C1 segment of cervical spinal cord (tissue), 14 donors: ENCODE measurements at places on chromosomes 7 and 10.

DNA sequence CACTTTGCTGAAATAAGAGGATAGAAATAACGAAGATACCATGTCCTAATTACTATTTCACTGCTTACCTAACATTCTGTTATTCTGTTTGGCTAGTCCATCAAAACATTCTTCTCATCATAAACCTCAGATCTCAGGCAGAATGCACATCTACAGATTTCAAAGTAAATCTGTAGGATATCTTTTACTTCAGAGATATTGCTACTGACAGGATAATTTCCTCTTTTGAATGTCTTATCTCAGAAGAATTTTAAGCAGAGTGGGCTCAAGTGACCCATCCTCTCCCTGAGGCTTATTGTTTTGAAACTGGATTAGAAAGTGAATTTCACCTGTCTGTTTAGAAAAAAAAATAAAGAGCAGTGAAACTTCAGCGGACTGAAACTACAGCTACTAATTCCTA lies 83.6 kb downstream of the SEMA3C start:
- no peak for DNase-seq

GRCh38 chr7:25381818-25382589 lies 153.7 kb upstream of the NPVF start:
- DNase-seq, result no peak

GRCh38 chr10:129955601-129956285 lies 8.3 kb downstream of the EBF3 start:
- DNase-seq, result no peak

DNA sequence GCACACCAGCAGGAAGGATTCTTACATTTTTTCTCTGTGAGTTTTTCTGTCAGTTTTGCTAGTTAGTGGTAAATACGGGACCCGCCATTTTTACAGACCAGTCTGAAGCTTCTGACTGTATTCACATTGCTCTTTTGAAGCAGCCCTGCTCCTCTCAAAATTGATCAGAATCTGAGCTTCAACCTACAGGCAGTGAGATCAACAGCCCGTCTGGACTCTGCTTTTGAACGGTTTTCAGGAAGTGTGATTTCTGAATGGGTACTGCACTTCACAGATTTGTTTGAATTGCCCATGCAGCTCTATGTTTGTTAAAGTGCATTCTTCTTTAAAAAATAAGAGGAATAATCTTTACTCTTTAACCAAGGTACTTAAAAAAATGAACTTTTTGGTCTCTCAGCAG lies 8.9 kb downstream of the PURB start:
- no peak for DNase-seq

- DNase-seq, result no peak
These were observed 65.6 kb downstream of the ZNF503 start for GRCh38 chr10:75335983-75336382.
